ENCODE measurements at places on chromosomes 12 and 14.
A peak's percentile ranks its signal among the peaks of the same experiment; 100 is the strongest.

GRCh38 chr14:34833549-34834523 lies 41.3 kb downstream of the BAZ1A start:
- DNase-seq, result no peak

GRCh38 chr14:30875788-30876053 lies 1.4 kb downstream of the COCH start:
- no peak for DNase-seq

- no peak for DNase-seq
These were observed 62.9 kb downstream of the CCDC91 start for GRCh38 chr12:28253161-28253641.

DNA sequence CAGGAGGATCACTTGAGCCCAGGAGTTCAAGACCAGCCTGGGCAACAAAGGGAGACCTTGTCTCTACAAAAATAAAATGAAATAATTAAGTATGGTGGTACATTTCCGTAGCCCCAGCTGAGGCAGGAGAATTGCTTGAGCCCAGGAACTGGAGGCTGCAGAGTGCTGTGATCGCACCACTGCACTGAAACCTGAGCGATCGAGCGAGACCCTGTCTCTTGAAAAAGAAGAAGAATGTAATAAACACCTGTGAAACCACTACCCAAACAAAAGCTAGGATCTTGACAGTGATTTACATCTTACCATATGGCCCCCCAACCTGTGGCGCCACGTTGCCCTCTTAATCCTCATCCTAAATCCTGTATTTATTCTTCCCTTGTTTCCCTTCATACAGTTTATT lies 5.7 kb upstream of the DTX1 start:
- DNase-seq, result no peak

GRCh38 chr12:119204131-119204530 lies 25.4 kb downstream of the HSPB8 start:
- no peak for DNase-seq

DNA sequence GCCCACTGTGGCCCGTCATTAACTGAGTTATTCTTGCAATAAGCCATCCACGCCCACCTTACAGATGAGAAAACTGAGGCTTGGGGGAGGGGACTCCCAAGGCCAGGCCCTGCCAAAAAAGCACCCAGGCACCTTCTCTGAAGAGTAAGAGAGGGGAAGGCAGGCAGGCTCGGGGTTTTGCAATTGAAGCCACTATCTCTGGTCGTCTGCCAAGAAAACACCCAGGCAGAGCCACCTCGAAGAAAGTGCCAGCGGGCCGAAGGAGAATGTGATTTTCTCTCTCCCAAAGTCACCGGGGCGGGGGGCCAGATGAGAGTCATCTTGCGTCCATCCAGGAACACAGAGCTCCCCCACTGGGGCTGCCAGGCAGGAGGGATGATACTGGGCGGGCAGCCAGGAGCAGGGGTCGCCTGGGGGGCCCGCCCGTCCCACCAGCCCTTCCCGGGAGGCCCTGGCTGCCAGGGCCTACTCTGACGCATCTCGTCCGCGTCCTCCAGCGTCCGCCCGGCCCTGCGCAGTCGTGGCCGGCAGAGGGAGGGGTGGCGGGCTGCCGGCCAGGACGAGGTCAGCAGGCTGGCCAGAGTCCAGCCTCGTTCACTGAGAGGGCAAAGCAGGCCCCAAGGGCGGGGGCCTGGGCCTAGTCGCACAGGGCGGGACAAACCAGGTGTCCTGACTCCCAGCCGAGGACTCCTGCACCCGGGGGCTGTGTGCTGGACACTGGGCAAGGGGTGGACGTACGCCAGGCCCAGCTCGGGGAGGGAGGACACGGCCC lies 74.3 kb downstream of the RFLNA start:
- DNase-seq, result no peak

GRCh38 chr14:102805941-102806340 lies 28.7 kb downstream of the TRAF3 start:
- no peak for DNase-seq

DNA sequence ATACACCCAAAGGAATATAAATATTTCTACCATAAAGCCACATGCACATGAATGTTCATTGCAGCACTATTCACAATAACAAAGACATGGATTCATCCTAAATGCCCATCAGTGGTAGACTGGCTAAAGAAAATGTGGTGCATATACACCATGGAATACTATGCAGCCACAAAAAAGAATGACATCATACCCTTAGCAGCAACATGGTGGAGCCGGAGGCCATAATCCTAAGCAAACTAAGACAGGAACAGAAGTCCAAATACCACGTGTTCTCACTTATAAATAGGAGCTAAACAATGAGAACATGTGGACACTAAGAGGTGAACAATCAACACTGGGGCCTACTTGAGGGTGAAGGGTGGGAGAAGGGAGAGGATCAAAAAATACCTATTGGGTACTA lies 198.5 kb downstream of the BMP4 start:
- DNase-seq, result no peak

DNA sequence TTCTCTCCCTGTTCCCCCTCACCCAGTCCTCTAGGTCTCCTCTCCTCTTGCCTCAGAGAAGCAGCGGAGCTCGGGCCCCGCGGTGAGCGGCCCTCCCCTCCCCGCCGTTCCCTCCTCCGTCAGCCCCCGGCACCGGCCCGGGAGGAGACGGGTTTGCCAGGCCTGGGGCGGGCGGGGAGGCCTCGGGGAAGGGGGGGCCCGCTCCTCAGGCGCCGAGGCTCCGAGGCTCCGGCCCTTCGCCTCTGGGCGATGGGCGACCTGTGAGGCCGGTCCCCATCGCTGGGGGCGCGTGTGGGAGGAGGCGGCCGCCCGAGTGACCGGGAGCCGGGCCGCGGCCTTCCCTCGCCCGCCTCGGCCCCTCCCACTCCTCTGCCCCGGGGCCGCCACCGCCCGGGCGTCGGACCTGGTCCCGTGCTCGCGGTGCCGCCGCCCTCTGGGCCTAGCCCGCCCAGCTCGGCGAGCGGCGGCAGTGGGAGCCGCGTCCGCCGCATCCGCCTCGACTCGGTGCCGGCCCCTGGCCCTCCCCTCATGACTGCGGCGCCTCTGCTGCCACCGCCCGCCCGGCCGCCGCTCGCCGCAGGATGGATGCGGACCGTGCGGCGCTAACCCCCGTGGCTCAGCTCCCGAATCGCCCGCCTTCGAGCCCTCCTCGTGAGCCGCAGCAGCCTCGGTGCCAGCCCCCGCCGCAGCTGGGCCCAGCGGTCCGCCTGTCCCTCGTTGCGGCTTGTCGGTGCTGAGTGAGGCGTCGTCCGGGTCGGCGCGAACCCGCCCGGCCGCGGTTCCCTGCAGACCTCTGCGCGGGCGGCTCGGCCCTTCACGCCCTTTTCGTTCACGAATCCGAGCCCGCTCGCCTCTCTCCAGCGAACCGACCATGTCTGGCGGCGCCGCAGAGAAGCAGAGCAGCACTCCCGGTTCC lies 574 bp downstream of the WNK1 start:
- DNase-seq, result peak; percentile 63

- no peak for DNase-seq
These were observed 4.3 kb downstream of the SLC16A7 start for GRCh38 chr12:59600171-59600570.

GRCh38 chr14:99395909-99396530 lies 84.6 kb downstream of the SETD3 start:
- DNase-seq, result no peak

DNA sequence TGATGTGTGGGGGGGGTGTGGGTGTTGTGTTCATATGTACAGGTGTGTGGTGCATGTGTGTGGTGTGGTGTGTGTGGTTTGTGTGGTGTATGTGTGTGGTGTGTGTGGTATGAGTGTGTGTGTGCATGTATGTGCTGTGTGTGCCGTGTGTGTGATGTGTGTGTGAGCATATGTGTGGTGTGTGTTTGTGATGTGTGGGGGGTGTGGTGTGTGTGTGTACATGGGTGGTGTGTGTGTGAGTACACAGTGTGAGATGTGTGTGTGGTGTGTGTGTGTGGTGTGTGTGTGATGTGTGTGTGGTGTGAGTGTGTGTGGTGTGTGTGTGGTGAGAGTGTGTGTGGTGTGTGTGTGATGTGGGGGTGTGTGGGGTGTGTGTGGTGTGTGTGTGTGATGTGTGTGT lies 24.5 kb upstream of the CMKLR1 start:
- DNase-seq, result no peak

- DNase-seq, result peak; percentile 56
These were observed 13.6 kb upstream of the FOXN3 start for GRCh38 chr14:89430391-89431236.

All from RPMI8226 (cell line).